ENCODE measurements at places on chromosomes 11 and 22. TPM values are rescaled to one million over a fixed set of nuclear protein-coding genes. Genes with fewer than 3 reads are reported as not detected.
A peak's percentile ranks its signal among the peaks of the same experiment; 100 is the strongest.

DNA sequence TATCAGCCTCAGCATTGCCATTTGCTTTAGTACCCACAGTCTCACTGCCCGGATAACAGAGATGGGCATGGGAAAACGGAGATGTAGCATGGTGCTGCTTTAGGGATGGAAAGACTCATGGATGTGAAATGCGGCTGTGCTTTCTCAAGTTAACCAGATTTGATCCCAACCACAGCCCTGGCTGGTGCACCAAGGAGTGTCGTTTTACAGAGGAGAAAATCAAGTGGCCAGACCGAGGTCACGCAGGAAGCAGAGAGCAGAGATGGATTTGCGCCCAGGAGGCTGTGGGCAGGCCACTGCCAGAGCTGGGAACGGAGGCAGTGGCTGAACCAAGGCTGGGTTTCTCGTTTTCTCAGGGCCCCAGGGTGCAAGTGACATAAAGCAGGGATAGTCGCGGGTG lies 9.0 kb downstream of the MB start:
- H3K27me3 ChIP-seq = no peaks in the 10 kb centered on the region
- DNase-seq = no peak
- H3K4me1 ChIP-seq = no peaks in the 10 kb centered on the region
- H3K36me3 ChIP-seq = no peaks in the 10 kb centered on the region

GRCh38 chr11:60776167-60776566 lies 9.0 kb upstream of the MS4A10 start:
- peaks cover 22% of the 10 kb centered on the region for H3K4me1 ChIP-seq
- H3K27ac ChIP-seq = no peak overlapping the region

DNA sequence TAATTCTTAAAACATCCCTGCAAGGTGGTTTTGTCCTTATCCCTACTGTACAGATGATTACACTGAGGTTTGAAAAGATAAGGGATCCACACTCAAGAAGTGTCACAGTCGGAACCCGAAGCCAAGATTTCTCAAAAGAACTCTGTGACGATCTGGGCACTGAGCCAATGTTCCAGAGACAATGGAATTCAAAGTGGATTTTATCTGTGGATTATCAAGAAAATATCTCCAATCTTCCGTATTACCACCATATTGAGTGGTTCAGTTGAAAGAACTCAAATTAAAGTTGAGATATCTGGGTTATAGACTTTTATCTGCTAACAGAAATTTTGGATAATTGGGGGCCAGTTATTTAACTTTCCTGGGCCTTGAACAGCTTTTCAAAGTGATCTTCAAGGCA lies 100.0 kb upstream of the GRAMD1B start:
- H3K27ac ChIP-seq = no peak overlapping the region
- no peaks in the 10 kb centered on the region for H3K27me3 ChIP-seq

GRCh38 chr11:124865902-124866851 lies 945 bp downstream of the ROBO3 start:
- H3K4me3 ChIP-seq = peak overlapping the region; percentile 31
- H3K27ac ChIP-seq = no peak overlapping the region
- H3K27me3 ChIP-seq = no peaks in the 10 kb centered on the region
- DNase-seq = no peak

GRCh38 chr11:19089421-19089820 lies 27.5 kb upstream of the ZDHHC13 start:
- no peaks in the 10 kb centered on the region for H3K27me3 ChIP-seq
- no peak overlapping the region for H3K4me3 ChIP-seq
- no peaks in the 10 kb centered on the region for H3K36me3 ChIP-seq
- H3K4me1 ChIP-seq = no peaks in the 10 kb centered on the region

- no peak overlapping the region for H3K4me3 ChIP-seq
- no peaks in the 10 kb centered on the region for H3K27me3 ChIP-seq
- no peaks in the 10 kb centered on the region for H3K4me1 ChIP-seq
- H3K36me3 ChIP-seq = no peaks in the 10 kb centered on the region
- no peak for DNase-seq
These were observed 148.3 kb downstream of the CEP164 start for GRCh38 chr11:117475716-117476530.

DNA sequence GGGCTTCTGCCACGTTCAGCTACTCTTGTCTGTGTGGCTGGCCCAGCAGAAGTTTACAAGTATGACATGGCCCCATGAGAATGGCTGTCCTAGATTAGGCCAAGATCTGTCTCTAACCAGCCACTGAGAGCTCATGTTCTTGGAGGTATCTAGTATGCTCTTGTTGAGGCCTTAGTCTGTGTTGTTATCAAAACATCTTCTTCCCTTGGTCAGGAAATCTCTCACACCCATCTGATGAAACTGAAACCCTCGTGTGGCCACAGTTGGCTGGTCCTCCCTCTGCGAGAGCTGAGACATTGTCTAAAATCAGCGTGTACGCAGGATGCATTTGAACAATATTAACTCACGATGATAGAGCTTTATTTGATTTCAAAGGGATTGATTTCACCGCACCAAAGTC lies 109.0 kb upstream of the NNMT start:
- DNase-seq = peak; percentile 67
- no peaks in the 10 kb centered on the region for H3K36me3 ChIP-seq
- H3K4me3 ChIP-seq = no peak overlapping the region
- H3K4me1 ChIP-seq = peaks cover 12% of the 10 kb centered on the region
- peak overlapping the region; percentile 28 for H3K27ac ChIP-seq
- no peaks in the 10 kb centered on the region for H3K27me3 ChIP-seq

- H3K4me1 ChIP-seq = no peaks in the 10 kb centered on the region
- no peak for DNase-seq
- no peaks in the 10 kb centered on the region for H3K36me3 ChIP-seq
- H3K27ac ChIP-seq = no peak overlapping the region
- no peak overlapping the region for H3K4me3 ChIP-seq
These were observed 333.9 kb downstream of the CADM1 start for GRCh38 chr11:115170133-115170815.

- no peaks in the 10 kb centered on the region for H3K36me3 ChIP-seq
- H3K4me1 ChIP-seq = no peaks in the 10 kb centered on the region
- H3K27me3 ChIP-seq = no peaks in the 10 kb centered on the region
- H3K27ac ChIP-seq = no peak overlapping the region
- no peak for DNase-seq
These were observed 57.9 kb downstream of the LRRC74B start for GRCh38 chr22:21103633-21104032.

DNA sequence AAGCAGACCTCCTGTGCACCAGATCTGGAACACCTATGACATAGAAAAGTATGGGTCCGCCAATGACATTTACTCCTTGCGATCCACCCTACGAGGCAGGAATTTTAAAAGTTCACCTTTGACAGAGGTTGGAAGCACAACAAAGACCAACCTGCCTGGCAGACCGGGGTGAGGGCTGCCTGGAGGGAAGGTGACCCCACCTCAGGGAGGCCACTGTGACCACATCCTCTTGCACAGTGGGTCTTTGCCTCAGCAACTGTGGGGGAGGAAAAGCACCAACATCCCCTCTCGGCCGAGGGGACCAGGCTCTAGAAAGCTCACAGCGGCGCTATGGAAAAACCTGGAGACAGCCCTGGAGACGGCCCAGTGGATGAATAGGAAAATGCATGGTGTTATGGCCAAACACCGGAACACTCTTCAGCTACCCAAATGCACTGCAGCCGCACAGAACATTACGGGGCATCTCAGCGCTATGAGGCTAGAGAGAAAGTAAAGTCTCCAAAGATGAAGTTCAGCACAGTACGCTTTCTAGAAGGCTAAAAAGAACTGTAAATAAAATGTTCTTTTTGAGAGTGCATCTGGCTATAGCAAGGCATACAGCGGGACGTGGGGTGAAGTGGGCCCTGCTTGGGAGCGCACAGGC lies 1.8 kb upstream of the SHISAL1 start:
- H3K36me3 ChIP-seq = no peaks in the 10 kb centered on the region
- peaks cover 10% of the 10 kb centered on the region for H3K4me1 ChIP-seq
- H3K27me3 ChIP-seq = no peaks in the 10 kb centered on the region
- DNase-seq = no peak
- no peak overlapping the region for H3K27ac ChIP-seq

DNA sequence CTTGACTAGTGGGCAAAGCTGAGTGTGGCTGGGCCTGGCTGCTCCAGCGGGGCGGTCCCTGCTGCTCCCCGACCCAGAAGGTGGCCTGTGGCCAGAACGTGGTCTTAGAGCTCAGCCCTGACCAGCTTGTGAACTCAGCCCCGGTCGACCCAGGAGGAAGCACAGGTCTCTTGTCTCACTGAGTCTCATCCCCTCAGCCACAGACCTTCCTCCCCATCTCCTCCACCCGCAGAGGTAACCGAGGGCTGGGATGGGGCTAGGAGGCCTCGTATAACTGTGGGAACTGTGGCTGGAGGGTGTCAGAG lies 546.2 kb upstream of the B3GAT1 start:
- no peaks in the 10 kb centered on the region for H3K4me1 ChIP-seq
- no peak for DNase-seq
- H3K4me3 ChIP-seq = no peak overlapping the region
- no peaks in the 10 kb centered on the region for H3K27me3 ChIP-seq

GRCh38 chr11:64305691-64306562 lies 603 bp downstream of the ESRRA start:
- peaks cover 34% of the 10 kb centered on the region for H3K4me1 ChIP-seq
- peak overlapping the region; percentile 89 for H3K4me3 ChIP-seq
- DNase-seq = peak; percentile 94
- H3K27me3 ChIP-seq = no peaks in the 10 kb centered on the region
- H3K36me3 ChIP-seq = no peaks in the 10 kb centered on the region

DNA sequence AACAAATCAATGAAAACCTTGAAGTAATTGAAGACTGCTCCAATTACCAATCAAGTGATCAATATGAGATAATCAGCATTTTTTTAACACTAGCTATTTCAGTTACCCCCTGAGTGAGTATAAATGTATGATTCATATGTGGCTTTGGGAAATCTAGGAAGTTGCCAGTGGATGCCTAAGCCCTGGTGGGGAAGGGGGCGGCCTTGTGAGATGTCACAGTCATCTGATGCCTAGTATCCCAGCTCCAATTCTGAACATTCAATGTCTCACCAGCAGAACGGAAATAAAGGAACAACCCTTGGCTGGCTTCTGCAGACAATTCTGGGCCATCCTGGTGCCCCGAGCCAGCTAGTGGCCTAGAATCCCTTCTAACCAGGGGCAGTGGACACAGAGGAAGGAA lies 58.5 kb upstream of the TIMP3 start:
- no peaks in the 10 kb centered on the region for H3K4me1 ChIP-seq
- no peak overlapping the region for H3K27ac ChIP-seq
- DNase-seq = no peak

- H3K36me3 ChIP-seq = no peaks in the 10 kb centered on the region
- H3K27ac ChIP-seq = peak overlapping the region; percentile 83
- H3K4me1 ChIP-seq = no peaks in the 10 kb centered on the region
- no peak for DNase-seq
- H3K27me3 ChIP-seq = no peaks in the 10 kb centered on the region
These were observed 89.8 kb upstream of the PARVA start for GRCh38 chr11:12287374-12288211.

GRCh38 chr11:90585491-90585890 lies 362.6 kb upstream of the CHORDC1 start:
- no peaks in the 10 kb centered on the region for H3K27me3 ChIP-seq
- no peak overlapping the region for H3K4me3 ChIP-seq
- DNase-seq = no peak
- H3K4me1 ChIP-seq = no peaks in the 10 kb centered on the region

DNA sequence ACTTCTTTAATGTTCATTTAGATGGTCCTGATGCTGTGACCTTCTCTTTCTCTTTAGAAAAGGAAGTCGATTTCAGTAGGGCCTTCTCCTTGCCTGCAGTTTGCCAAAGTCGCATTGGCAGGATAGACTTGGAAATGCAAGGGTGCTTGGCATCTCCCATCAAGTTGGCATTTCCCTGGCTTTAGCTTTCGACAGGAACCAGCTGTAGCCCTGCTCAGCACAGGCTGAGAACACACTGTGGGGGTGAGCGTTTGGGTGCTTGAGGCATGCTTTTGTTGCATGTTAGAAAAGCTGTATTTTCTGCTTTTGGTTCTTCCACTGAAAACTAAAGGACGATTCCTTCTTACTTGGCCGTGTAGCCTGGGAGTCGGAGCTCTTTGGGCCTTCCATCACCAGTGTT lies 37.7 kb downstream of the LDLRAD3 start:
- no peak overlapping the region for H3K27ac ChIP-seq
- DNase-seq = no peak
- H3K27me3 ChIP-seq = no peaks in the 10 kb centered on the region
- no peaks in the 10 kb centered on the region for H3K4me1 ChIP-seq
- no peak overlapping the region for H3K4me3 ChIP-seq

DNA sequence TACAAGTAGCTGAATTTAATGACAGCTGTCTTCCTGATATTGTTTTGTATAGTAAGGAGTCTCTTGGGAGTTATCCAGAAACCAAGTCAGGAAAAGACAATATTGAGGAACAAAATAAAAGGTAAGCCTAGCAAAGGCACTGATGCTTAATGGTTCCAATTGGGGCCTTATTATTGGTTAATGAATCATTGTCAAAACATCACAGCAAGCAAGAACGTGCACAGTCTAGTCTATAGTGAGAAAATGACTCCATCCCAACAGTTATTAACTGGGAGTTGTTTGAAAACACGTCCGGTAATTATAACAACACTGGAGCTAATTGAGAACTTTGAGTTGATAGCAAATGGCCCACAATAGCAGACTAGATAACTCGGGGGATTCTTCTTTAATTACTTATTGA lies 17.7 kb downstream of the BSX start:
- H3K36me3 ChIP-seq = no peaks in the 10 kb centered on the region
- no peaks in the 10 kb centered on the region for H3K27me3 ChIP-seq
- H3K4me3 ChIP-seq = no peak overlapping the region
- DNase-seq = no peak

DNA sequence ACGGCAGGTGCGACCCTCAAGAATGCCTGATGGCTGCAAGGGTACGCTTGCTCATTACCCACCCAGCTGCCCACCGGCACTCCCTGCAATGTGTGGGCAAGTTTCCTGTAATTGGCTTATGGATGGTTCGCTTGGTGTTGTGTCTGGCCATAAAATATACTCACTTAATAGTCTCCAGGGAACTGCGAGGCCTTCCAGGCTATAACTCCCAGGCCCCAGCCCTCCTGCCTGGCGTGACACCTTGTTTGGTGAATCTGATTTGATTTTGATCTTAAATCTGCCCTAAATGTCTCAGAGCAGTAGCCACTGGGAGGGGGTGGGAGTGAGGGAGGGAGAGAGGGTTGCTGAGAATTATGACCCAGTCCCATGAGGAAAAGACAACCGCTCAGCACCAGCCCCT lies 572.2 kb downstream of the BUD13 start:
- H3K27me3 ChIP-seq = no peaks in the 10 kb centered on the region
- H3K4me1 ChIP-seq = no peaks in the 10 kb centered on the region
- no peak overlapping the region for H3K27ac ChIP-seq
- H3K36me3 ChIP-seq = no peaks in the 10 kb centered on the region
- no peak for DNase-seq

GRCh38 chr22:18044548-18045271 lies 20.3 kb upstream of the MICAL3 start:
- H3K27ac ChIP-seq = no peak overlapping the region
- H3K4me3 ChIP-seq = no peak overlapping the region
- no peaks in the 10 kb centered on the region for H3K36me3 ChIP-seq
- H3K27me3 ChIP-seq = no peaks in the 10 kb centered on the region
- DNase-seq = peak; percentile 68

GRCh38 chr11:76658651-76659650 lies 11.6 kb downstream of the LRRC32 start:
- H3K4me3 ChIP-seq = no peak overlapping the region
- DNase-seq = peak; percentile 36
- no peaks in the 10 kb centered on the region for H3K36me3 ChIP-seq
- no peak overlapping the region for H3K27ac ChIP-seq

The CARD16 gene
- 13.2 TPM for total RNA-seq

The KCNJ1 gene
- total RNA-seq = not detected

The BBOX1 gene
- total RNA-seq = not detected

The FERMT3 gene
- 23.2 TPM for total RNA-seq

The C11orf16 gene
- total RNA-seq = not detected

The PHLDB1 gene
- 73.2 TPM for total RNA-seq

The TPBGL gene
- 0.35 TPM for total RNA-seq

The KRTAP5-1 gene
- total RNA-seq = not detected

The TRIM51 gene
- total RNA-seq = not detected
